ENCODE measurements at places on chromosomes 1 and 21.
A peak's percentile ranks its signal among the peaks of the same experiment; 100 is the strongest.

GRCh38 chr1:183222909-183223308 is 36.8 kb downstream of the LAMC2 start:
- DNase-seq: no peak

DNA sequence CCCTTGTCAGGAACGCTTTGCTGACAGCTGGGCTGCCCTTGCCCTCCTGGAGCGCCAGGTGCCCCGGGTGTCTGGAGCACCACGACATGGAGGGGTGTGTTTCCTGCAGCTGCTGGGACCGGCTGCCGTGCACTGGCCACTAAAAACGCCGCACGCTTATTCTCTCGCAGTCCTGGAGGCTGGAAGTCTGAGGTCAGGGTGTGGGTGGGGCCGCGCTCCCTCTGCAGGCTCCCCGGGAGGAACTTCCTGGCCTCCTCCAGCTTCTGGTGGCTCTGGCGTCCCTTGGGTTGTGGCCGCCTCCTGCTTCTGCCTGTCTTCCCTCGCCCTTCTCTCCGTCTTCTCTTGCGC is 28.0 kb upstream of the PLCH2 start:
- no peak for DNase-seq

- DNase-seq: no peak
Observed at GRCh38 chr1:217495249-217495648, 135.6 kb downstream of the GPATCH2 start.

DNA sequence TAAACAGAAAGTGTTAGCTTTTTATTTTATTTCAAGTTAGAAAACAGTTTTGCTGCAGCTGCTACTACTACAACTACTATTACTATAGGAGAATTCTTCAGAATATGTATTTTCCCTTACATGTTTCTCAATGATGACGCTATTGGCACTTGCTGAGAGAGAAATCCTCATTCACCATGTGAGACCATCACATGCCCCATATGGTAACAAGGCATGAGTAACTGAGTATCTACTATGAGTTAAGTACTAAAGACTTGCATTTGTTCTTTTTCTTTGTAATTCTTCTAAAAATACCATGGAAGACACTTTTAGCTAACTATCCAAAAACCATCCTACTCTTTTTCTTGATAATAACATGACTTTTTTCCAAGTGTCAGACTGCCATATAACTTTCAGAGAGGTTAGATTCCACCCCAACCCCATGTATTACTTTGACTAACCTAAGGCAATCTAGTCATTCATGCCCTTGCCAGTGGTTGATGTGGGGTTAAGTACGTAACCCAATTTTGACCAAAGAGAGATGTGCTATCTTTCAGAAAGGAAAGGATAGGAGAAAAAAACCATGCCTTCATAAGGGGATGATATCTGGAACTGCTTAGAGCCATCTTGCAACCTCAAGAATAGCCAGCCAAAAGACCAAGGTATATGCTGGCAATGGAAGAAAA is 42.9 kb downstream of the COP1 start:
- no peak for DNase-seq

- no peak for DNase-seq
Observed at GRCh38 chr1:225677350-225678124, 24.6 kb upstream of the ENAH start.

DNA sequence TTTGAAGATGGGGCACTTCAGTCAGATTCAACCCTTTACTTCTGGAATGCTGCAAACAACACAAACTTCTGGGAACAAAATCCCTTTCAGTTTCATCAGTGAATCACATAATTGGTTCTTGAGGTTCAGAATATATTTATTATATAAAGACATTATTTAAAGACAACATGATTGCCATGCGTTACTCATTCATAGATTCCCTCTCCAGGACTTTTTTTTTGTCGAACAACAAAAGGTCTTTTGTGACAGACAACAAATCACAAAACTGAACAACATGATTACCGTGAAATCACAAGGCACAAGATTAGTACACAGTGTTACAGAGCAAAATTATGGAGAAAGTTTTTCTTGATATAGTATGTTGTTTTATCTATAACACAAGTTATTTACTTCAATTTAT is 1815.0 kb downstream of the NCAM2 start:
- DNase-seq: no peak

DNA sequence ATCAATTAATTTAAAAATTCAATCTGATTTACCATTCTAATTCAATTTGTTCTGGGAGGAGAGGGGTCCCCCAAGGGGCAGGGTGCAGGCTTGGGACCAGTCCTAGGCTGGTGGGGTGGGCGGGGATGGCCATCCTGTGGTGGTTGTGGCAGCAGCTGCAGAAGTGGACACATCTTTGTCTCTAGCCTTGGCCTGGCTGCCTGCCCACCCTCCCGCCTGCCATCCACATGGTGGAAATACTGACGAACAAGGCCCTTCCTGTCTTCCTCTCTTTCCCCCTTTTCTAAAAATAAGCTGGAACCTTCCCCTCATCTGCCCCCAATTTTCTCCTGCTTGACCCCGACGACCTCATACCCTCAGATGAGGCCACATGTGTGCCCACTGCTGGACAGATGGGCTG is 130.9 kb downstream of the FOXD2 start:
- no peak for DNase-seq

DNA sequence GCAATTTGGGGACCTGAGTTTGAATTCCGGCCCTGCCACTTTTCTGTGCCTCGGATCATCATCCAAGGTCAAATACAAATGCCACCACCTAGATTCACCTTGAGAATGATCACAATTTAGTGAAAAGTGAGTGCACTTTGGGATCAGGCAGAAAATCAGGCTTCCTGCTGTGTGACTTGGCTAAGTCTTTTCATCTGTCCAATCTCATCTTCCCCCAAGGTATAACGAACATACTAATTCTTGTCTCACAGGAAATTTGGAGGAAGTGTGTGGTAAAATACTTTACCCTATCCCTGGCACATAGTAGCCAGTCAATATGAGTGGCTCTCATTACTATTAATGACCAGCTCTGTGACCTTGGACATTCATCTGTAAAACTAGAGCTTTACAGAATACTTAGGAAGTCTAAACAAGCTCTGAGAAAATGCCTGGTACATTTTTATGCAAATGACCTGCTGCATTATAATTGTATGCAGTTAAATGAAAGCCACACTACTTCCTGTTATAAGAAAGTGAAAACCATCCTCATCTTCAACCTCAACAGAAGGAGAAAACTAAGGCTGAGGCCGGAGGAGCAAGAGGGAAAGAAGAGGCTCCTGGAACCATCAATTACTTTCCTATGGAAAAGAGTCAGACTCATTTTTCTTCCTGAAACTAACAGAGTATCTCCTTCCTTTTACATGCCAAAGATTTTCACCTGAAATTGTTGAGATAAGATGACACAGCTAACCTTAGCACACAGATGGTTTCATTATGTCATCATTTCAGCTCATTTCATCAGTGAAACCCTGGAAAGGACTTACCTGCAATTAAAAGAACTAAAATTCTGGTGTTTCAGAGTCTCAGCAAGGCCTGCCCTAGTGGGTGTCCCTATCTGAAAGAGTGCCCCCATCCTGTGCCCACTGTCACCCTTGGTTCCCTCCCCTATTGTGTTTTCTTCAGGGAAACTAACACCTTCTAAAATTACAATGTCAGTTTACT is 32.6 kb upstream of the RGS8 start:
- no peak for DNase-seq

DNA sequence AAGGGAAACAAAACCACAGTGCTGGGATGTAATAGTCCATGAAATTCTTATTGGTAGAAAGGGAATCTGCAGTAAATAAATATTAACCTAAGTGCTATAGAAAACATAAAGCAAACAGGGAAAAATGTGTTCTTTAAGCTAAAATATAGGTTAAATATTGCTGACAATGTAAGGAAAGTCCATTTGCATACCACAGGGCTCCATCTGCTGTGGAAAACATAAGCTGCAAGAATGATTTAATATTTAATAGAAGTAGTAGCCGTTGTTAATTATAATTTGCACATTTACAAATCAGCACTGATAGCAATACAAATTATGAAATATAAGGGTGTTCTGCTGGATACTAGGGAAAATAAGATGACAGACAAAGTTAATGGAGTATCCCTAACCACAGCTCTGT is 444.9 kb upstream of the PKN2 start:
- no peak for DNase-seq

- DNase-seq: no peak
Observed at GRCh38 chr1:15703562-15703961, 19.4 kb downstream of the PLEKHM2 start.

DNA sequence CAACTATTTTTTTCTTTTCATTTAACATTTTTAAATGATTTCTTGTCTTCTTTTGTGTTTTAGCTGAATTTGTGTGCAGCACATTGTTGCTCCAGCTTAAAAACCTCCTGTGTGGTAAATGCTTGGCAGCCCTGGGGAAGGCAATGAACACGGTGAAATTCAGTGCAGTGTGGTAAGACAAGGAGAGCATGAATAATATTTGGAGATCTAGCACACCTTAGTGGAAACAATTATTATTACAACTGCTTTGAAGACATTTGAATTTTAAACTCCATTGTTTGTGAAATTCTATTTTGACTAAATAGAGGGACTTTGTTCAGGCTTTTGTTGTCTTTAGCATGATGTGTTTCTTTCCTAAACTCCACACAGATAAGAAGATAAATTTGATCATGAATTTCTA is 242.6 kb upstream of the CXADR start:
- peak; percentile 48 for DNase-seq

DNA sequence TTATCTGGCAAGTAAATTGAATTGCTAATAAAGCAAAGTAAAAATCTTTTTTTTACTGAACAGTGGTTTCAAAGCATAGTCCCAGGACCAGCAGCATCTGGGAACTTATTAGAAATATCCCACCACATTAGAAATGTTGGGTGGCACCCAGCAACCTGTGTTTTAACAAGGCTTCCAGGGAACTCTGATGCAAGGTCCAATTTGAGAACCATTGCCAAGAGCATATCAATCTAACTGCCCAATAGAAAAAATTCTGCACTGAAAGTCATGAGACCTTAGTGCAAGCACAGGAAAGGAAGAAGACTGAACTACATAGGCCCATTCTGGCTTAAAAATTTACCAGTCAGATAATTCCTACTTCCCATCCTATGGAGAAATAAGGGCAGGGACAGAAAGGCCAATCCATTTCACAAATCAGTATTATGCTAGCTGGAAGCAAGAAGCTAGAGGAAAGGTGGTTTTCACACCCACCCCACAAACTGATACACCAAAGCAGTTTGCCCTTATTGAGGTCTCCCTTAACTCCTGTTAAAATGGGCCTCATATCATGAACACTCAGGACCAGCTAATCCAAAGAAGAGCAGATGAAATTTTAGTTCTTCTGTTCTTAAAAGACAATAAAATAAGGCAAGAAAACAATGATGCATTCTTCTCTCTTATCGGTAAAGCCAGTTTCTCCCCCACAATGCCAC is 17.5 kb upstream of the C1orf105 start:
- DNase-seq: no peak

- DNase-seq: no peak
Observed at GRCh38 chr1:29700491-29700890, 464.2 kb downstream of the PTPRU start.

GRCh38 chr1:230852959-230853358 is 15.4 kb downstream of the C1orf198 start:
- DNase-seq: no peak
